AG20443 (cell line): ENCODE measurements at places on chromosomes 6 and 20.
A peak's percentile ranks its signal among the peaks of the same experiment; 100 is the strongest.

- DNase-seq = no peak
Observed at GRCh38 chr6:39520916-39521315, 198.4 kb upstream of the KCNK16 start.

- DNase-seq = no peak
Observed at GRCh38 chr20:40154514-40154913, 534.5 kb downstream of the MAFB start.

DNA sequence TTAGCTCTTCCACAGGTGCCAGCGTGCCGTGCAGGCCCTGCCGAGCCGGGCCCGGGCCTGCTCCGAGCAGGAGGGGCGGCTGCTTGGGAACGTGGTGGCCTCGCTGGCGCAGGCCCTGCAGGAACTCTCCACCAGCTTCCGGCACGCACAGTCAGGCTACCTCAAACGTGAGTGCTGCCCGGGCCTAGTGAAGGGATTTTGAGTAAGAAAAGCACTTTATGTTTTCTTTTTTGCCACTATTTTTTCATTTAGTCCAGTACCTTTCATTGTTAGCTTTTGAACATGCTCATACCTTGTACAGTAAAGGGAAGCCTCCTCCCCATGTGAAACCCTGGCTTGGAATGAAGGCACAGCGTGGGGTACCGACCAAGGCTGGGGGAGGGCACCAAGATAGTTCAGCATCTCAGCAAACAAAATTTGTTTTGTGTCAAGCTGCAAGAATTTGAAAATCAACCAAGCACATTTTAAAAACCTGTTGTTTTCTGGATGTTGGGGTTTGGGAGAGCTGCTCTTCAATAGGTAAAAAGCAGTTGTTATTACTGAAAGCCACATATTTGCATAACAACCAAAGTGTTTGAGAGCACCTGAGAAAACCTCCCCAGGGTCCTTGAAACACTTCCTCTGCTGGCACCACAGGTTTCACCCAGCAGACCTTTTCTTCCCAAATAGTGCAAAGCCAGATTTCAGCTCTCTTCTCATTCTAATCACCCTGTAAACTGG, 18.4 kb downstream of the STX16 start:
- no peak for DNase-seq

DNA sequence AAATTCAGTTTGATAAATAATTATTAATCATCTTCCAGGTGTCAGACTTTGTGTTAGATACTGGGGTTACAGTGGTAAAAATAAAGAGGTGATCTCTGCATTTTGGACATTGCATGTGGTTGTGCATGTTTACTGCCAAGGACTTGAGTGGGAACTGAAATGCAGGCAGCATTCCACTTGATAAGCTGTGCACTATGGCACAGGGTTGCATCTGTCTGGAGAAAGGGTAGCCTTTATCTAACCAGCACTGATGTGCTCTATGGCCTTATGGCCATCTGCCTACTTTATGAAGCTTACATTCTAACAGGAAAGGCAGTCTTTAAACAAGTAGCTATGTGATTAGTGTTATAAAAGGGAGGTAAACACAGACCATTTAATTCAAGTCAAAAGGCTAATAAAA, 53.0 kb upstream of the MLIP start:
- DNase-seq = no peak

DNA sequence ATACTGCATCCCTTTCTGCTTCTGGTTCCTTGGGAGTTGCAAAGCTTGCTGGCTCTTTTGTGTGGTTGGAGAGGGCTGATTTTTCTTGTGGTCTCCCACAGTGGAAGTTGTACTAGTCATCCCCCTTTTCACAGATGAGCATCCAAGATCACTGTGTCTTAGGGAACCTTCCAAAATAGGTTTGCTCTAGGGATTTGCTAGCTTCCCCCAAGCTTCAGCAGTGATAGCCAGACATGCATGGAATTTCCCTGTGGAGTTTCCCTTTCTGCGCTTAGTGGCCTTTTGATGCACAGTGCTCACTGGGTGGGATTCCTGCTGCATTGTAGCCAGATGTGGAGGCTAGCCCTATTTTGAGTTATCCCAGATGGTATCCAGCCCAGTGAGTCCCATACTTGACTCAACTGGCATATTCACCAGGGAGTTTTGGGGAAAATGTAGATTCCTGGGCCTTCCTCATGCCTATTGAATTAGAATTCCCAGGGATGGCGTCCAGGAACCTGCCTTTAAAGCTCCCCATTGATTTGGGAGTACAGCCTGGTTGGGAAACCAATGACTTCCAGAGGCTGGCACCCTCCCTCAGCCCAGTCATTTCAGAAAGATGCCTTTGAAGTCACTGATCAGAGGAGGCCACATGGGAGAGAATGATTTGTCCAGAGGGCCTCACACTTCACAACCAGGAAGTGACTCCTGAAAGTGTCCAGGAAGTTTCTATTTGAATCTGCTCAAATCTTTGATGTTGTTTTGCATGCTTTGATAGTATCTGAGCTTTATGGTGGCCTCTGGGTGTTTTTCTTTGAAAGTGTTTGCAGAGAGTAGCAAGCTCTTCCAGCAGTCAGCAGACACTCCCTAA, 25.9 kb downstream of the PPARD start:
- peak; percentile 65 for DNase-seq

- no peak for DNase-seq
Observed at GRCh38 chr6:47734831-47735481, 36.6 kb downstream of the ADGRF4 start.

- DNase-seq = peak; percentile 18
Observed at GRCh38 chr6:31498748-31499147, 803 bp downstream of the MICB start.

- DNase-seq = no peak
Observed at GRCh38 chr6:156175971-156176421, 601.2 kb upstream of the ARID1B start.

GRCh38 chr6:47241742-47242482, 67.8 kb downstream of the TNFRSF21 start:
- no peak for DNase-seq

GRCh38 chr6:115602466-115602865, 458.2 kb downstream of the FRK start:
- no peak for DNase-seq

DNA sequence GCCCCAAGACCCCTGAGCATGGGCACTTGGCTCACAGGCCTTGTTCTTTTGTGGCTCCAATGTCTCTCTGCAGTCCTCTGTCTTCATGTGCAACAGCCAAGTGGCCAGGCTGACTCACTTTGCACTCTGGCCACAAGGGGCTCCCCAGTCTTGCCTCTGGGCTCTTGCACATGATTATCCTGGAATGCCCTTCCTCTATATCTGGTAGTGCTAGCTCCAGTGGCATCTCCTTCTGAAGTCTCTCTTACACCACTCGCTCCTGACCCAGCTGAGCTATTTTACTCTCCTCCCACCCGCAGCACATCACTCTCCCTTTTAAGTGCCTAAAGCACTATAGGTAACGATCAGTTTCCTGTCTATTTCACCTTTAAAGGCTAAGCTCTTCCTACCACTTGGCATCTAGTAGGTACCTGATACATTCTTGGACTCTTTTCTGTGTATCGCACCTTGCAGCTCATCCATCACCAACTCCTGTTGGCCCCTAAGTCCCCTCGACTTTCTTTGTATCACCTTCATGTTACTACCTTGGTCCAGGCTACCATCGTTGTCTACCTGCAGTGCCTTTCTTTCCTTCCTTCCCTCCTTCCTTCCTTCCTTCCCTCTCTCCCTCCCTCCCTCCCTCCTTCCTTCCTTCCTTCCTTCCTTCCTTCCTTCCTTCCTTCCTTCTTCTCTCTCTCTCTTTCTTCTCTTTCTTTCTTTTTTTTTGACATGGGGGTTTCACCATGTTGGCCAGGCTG, 211.9 kb upstream of the RNF24 start:
- peak; percentile 75 for DNase-seq

GRCh38 chr20:42098418-42098817, 480.2 kb upstream of the CHD6 start:
- DNase-seq = no peak

DNA sequence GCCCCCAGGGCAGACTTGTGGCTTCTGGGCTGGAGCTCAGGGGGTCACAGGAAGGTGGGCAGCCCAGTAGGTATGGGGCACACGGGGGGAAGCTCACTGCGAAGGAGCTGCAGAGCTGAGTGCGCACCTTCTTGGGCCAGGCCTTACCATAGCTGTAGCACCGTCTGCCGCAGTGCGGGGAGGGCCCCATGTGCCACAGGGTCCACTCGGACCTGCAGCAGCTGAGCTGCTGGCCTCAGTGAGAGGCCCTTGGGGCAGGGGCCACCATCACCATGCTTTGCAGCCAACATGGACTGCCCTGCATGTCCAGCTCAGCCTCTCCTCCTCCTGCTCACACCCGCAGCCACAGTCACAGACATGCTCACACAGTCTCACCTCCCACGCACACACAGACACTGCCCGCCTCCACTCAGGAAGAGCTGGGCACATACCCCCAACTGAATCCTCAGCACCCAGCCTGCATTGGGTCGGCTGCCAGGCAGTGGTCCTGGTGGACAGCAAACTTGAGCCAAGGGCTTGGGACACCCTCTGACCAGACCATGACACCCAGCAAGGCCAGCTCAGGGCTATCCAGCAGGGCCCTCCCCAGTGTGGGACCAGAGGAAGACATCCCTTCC, 35.3 kb downstream of the YTHDF1 start:
- DNase-seq = no peak
